ENCODE measurements at places on chromosomes 5 and 9.

DNA sequence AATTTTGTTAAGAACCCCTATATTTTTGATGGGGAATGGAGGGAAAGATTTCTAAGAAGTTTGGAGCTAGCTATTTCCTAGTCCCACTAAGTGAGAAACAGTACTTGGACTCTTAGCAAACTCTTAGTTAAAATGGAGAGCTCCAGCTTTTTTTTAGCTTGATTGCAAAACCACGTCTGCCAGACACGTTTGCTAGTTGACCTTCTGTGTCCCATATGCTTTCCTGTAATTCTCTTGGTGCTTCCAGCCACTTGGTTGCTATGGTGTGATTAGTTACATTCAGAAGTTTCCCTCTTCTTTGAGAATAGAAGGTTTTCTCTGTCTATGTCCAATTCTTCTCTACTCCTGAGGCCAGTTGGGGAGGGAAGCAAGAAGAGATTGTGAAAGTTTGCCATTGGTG, 417.0 kb upstream of the TLE4 start:
- no peak for DNase-seq

GRCh38 chr5:56142614-56143372, 90.3 kb downstream of the ANKRD55 start:
- DNase-seq, result no peak

DNA sequence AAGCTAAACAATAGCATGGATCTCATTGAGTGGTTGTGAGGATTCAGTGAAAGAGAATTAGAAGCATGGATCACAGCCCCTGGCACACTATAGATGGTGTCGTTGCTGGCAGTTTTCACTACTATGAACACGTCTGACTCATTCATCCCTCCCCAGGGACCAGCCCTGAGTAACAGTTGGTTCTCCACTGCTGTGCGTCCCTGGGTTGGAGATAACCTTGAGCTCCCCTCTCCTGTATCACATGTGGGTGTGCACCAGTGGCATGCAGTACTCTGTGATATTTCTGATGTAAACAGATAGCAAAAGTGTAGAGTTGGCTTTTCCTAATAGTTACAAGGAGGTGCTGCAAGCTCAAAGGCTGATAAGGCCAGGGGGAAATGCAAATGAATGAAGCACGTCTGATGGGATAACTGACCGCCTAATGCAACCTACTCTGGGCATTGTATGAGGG, 8.8 kb upstream of the LCP2 start:
- no peak for DNase-seq

GRCh38 chr5:16619136-16619535, 2.3 kb upstream of the RETREG1 start:
- no peak for DNase-seq

- no peak for DNase-seq
Measured at GRCh38 chr5:140923601-140924000, 2.5 kb upstream of the PCDHAC1 start.

- DNase-seq, result no peak
Measured at GRCh38 chr5:167057665-167058064, 1233.8 kb upstream of the WWC1 start.

DNA sequence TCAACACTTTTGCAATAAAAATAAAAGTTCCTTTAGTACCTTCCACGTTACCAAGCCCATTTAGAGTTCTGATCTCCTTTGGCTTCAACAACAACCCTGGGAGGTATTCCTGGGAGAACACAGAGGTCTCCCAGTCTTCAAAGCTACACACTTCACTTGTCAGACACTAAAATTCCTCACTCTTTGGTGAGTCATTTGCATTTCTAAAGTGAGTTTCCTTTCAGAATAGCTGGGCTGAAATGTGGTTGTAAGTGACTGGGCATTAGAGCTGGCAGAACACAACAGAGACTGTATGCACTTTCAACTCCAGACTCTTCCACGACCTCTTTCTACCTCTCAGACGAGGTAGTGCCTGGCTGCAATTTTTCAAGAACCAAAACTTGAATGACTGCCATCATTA, 11.5 kb upstream of the F2RL1 start:
- no peak for DNase-seq

GRCh38 chr9:74449060-74449459, 48.1 kb upstream of the RORB start:
- DNase-seq, result no peak

- DNase-seq, result no peak
Measured at GRCh38 chr5:4699592-4699991, 440.5 kb upstream of the ADAMTS16 start.

GRCh38 chr9:89956907-89957306, 352.1 kb downstream of the GADD45G start:
- no peak for DNase-seq

GRCh38 chr5:37436146-37436934, 57.2 kb downstream of the WDR70 start:
- no peak for DNase-seq

DNA sequence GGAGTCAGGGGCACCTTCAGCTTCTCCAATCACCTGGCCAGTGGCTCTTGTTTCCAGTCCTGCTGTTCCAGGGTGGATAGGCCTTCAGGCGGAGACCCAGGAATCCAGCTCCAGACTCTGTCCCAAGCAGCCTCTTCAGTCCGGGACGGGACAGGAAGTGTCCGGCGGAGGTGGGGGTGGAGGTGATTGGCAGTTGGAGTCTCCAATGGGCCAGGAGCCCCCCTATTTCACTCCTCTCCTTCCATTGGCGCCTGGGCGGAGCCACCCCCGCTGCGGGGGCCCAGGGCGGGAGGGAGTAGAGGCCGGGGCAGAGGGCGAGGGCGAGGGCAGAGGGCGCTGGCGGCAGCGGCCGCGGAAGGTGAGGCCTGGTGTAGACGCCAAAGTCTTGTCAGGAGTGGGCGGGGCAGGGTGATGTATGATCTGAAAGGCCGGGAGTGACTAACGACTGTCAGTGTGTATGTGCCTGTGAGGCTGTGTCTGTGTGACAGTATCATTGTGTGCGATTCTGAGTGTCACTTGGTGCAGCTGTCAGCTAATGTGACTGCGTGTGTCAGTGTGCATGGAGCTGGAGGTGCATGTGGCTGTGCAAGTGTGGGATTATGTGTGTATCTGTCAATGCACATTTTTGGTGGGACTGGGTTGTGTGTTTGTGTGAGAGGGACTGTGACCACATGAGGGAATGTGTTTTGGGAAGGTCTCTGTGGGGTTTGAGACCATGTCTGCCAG, at the start of gene IL11RA:
IL11RA (plus strand) TSS at position 310 of the 726 bp plus-strand sequence. CDS start 3,033 bp downstream, outside the sequence.
- DNase-seq, result no peak

DNA sequence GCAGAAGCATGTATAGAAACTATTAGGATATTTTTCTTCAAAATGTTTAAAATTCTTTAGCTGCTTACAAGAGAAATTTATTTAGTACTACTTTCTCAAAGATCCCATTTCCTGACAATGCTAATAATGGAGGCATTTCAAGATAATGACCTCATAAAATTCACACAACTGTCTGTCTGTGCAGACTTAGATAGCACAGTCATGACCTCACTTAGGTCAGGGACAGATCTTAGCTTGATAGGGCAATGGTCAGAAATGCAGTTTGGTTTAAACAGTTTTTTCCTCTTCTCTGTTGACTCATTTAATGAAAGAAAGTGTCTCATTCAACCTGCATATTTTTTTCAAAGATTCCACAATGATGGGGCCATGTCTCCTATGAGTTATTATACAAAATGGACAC, 128.4 kb downstream of the GRIA1 start:
- no peak for DNase-seq

GRCh38 chr9:134208981-134209725, 44.8 kb upstream of the RNU6ATAC start:
- no peak for DNase-seq

DNA sequence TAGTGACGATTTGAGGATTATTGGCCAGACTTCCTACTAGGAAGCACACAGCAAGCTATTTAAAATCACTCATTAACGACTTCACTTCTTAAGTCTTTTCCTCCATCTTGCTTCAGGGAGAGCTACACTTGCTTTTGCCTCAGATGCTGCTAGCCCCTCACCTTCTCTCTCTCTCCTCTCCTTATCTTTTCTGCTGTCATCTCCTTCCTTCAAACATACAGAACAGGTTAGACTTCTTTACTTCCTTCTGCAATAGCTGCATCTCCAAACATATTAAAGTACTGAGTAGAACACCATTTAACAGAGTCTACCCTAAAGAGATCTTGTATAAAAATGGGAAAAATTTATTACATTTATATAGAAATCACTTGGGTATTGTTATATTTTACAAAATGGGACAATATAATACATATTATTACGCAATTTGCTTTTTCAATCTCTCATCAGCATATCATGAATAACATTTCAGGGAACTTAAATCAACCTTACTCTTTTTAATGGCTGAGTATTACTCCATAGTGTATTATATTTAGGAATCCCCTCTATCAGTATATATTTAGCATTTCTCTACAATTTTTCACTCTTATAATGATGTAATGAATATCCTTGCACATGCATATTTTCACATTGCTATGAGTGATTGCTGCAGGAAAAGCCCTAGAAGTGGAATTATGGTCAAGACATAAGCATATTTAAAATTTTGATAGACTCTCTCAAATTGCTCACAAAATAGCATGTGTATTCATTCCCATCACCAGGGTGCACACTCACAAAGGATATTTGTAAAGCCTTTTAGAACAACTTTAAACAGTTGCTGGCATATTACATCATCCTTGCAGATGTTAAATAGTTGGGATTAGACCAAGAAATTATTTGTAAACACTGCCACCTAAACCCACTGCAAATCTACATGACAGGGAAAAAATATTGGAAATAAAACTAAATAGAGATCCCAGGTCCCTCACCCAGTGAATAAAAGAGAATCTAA, 164.5 kb upstream of the NFIB start:
- no peak for DNase-seq

DNA sequence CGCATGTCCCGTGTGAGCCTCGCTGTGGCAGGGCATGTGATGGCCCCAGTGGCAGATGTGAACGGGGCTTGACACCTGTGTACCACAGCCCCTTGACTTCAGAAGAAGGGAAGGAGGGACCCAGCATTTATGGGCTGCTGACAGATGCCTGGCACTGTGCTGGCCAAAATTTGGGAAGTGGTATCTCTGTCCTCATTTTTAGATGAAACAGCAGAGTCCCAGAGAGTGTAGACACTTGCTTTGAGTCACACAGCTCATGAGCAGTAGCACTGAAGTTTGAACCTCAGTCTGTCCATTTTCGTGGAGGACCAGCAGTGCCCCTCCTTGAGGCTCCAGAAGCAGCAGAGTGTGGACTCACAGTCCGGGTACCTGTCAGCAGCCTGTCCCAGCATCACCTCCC, 16.5 kb downstream of the NEK6 start:
- no peak for DNase-seq

GRCh38 chr5:96962540-96962991, 26.7 kb downstream of the LNPEP start:
- no peak for DNase-seq

- DNase-seq, result peak; percentile 16
Measured at GRCh38 chr5:138753794-138754698, 821 bp downstream of the CTNNA1 start.

- no peak for DNase-seq
Measured at GRCh38 chr5:131848662-131849061, 51.8 kb upstream of the FNIP1 start.

DNA sequence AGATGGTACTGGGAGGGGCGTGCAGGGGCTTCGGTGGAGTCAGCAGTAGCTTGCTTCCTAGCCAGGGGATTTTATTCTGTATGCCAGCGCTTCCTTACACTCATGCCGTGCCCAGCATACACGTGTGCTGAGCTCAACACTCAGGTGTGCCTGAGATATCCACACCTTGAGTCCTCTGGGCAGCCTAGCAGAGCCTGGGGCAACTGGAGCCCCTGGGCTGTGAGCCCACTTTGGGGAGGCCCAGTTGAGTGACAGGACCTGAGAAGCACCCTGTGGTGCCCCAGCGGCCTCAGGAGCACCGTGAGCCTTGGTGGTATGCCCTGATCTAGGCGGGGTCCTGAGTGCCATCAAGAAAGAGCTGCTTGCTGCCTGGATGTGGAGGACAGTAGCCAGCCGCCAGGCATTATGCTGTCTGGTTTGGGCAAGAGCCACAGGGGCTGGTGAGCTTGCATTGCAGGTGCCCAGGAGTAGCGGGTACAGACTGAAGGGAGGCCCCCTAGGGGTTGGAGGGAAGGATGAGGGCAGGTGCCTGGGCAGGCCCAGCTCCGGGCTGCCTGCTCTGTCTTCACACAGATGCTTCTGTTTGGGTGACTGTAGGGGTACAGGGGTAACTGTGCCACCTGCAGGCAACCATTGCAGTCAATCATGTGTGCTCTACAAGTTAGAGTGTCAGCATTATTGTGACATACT, 42.9 kb downstream of the BNIP1 start:
- no peak for DNase-seq

- no peak for DNase-seq
Measured at GRCh38 chr9:136927343-136928271, 16.9 kb downstream of the FBXW5 start.

DNA sequence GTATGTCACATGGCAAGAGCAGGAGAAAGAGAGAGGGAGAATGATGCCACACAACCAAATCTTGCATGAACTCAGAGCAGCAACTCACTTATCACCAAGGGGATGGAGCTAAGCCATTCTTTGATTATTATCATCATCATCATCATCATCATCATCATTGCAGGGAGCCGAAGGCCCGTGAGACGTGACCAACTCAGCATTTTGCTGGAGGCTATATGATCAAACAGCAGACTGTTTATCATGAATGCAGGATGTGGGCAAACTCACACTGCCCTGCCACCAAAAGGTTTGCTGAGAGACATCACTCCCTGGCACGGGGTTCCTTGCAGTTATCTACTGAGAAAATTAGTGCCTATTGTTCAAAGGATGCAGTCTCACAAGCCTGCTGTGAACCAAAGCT, 8.6 kb upstream of the ZNF169 start:
- no peak for DNase-seq

DNA sequence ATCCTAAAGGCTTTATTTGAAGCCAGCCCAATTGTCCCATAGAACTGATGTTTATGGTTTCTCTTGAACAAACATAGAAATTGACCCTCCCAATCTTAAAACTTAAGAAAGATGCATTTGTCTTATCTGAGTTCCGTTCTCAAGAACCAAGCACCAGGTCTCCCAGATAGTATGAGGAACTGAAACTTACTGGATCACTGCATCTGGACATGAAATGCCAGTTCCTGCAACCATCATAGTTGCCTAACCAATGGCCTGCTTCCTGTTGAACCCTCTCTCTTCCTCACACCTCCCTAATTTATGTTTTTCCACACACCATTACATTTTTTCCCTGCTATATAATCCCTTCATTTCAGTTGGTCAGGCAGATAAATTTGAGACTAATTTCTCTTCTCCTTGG, 478.9 kb downstream of the HTR1A start:
- no peak for DNase-seq

- no peak for DNase-seq
Measured at GRCh38 chr5:75342836-75343235, 5.8 kb downstream of the HMGCR start.

GRCh38 chr9:111231801-111232580, 98.0 kb downstream of the OR2K2 start:
- DNase-seq, result no peak

- no peak for DNase-seq
Measured at GRCh38 chr9:70093944-70094343, 50.3 kb downstream of the MAMDC2 start.

GRCh38 chr9:87107072-87107471, 159.8 kb upstream of the GAS1 start:
- DNase-seq, result no peak

- DNase-seq, result no peak
Measured at GRCh38 chr5:38330207-38330606, 71.8 kb downstream of the EGFLAM start.

GRCh38 chr9:28086881-28087280, 513.6 kb upstream of the C9orf72 start:
- no peak for DNase-seq

- DNase-seq, result no peak
Measured at GRCh38 chr5:68007451-68007850, 208.1 kb upstream of the PIK3R1 start.
